Esophagus squamous epithelium (tissue), 5 donors: ENCODE measurements at places on chromosomes 11 and 22.

DNA sequence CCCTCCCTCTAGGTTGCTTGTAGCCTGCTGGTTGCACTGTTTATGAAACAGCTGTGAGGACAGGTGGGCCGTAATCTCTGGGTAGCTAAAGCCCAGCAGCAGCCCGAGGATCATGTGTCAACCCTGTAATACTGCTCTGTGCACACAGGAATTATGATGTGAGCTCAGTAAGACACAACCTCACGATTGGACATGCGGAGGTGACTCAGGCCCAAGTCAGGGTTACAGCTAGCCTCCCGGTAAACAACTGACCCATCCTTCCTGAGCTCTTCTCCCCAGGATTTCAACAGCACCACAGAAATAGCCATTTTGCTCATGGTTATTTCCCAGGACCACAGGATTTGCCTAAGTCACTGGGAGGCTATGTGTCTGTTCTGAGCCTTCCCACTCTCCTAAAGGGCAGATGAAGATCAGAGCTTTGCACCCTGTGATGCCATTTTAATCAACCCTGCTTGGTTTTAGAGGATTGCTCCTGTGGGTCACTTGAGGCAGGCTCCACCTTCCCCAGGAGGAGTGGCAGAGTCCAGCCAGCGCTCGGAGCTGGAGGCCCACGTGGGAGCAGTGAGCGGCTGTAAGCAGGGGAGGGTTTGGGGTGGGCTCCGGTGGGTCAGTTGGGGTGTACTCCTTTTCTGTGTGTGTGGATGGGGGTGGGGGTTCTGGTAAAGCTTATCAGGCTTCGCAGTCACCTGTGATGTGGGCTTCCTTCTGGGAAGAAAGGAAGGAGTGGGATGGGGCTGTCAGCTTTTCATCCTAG, at the start of gene AMPD3:
AMPD3 (plus strand) TSS at position 387 of the 754 bp plus-strand sequence. CDS start 6,256 bp downstream, outside the sequence.
- no peak for DNase-seq

GRCh38 chr11:20070459-20070858, 89.8 kb downstream of the DBX1 start:
- no peak for DNase-seq

DNA sequence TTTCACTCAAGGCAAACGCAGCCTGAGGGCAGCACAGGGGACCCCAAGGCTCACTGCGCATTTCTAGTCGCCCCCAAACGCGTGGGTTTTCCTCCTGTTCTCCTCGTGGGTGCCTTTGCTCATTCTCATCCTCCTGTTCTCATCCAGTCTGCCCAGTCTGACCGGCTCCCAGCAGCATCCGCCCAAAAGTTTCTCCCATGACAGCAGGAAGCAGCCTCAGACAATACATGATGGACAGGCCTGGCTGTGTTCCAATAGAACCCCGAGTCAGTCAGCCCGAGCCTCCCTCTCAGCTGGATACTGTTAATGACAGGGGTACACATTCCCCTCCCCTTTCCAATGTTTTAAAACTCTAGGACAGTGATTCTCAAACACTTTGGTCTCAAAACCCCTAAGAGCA, 22.5 kb upstream of the KRTAP5-7 start:
- DNase-seq: no peak

GRCh38 chr11:77072851-77073327, 6.1 kb downstream of the CAPN5 start:
- DNase-seq: no peak

DNA sequence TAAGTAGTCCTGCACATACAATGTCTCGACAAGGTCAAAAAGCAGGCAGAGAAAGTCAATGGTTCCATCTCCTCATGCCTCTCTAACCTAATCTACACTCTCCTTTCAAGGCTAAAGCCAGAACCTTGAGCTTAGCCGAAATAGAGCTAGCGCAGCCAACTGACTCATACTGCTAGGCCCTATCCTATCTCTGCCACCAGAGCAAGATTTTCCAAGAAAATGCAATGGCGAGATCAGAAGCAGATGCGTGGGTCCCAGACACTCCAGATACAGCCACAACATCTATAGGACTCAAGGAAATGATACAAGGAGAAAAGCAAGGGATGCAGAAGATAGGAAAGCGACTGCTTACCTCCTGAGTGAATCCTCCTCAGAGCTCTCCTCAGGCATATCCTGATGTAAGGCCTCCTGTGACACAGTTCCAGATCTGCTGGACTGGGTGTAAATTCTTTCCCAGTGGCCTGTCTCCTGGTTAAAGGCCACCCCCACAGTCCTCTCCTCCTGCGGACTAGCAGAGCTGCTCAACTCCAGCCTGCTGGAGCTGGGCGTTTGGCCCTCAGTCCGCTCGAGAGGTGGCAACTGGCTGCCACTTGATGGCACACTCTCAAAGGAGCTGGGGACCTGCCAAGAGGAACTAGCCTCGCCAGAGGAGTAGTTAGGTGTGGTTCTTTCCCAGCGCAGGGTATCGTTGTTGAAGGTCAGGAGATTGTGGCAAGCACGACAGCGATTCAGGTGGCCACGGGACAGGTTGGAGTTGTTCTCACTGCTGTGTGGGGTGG, 52.0 kb downstream of the AMBRA1 start:
- no peak for DNase-seq

DNA sequence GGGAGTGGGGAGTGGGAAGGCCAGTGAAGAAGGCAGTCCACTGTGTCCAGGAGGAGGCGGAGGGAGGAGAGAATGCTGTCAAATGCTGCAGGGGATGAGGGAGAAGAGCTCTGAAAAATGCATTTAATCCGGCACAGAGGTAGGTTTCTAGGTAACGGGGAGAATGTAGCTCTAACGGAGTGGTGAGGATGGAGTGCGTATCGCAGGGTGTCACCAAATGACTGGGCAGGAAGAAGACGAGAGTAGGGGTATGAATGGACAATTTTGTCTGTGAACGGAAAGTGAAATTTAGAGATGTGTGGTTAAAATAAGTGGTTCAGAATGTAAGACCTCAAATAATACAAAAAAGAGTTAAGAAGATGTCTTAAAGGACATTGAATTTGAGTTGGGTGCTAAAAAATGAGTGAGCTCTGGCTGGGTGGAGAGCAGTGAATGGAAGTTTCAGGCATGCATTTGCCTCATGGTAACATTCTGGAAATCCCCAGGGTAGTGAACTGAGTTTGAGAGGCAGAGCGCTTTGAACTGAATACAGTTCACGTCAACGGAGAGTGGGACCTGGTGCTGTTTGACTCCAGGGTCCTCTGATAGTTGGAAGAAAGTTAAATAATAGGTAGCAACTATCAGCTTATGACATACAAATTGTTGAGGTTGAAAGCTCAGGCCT, 81.3 kb upstream of the CADM1 start:
- DNase-seq: no peak
